Urothelium cell line (cell line): ENCODE measurements at places on chromosomes 2 and 18.

DNA sequence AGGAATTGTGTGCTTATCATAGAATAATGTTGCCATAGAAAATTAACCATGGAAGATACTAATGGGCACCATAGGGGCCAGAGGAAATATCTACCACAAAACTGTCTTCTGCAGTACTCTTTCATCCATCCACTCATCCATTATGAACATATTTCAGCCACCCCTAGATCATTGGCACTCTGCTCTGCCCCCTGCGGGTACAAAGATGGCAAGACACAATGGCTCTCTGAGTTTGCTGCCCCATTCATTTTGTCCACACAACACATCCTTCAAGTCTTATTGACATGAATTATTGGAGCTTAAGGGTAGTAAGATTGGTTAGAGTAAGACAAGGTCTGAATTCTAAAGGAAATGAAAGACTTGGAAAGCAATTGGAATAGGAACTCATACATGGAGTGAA, 1224.7 kb upstream of the CELF4 start:
- DNase-seq = peak; percentile 4

- DNase-seq = peak; percentile 30
Measured at GRCh38 chr2:240739797-240740196, 48.1 kb downstream of the AQP12A start.

- DNase-seq = no peak
Measured at GRCh38 chr2:23691565-23691964, 235.4 kb downstream of the ATAD2B start.

DNA sequence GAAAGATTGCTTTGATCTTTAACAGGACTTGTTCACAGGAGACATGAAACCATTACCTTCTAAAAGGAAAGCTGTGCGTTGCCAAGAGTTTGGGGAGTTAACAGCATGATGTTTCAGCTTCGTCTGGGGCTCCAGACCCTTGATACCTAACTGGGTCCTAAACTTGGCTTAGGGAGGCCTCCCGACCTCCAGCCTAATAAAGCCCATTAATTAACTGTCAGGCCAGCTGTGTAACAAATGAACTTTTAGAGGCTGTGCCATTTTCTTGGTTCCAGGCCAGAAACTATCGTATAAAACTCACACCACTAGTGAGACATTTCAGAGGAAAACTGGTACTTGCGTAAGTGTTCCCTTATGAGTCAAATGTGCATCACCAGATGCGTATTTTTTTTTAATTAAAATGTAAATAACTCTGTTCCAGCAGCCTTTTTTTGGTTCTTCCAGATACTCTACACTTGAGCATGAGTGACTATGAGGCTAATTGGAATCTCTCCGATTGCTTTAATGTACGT, 236.5 kb downstream of the BCL2 start:
- no peak for DNase-seq

DNA sequence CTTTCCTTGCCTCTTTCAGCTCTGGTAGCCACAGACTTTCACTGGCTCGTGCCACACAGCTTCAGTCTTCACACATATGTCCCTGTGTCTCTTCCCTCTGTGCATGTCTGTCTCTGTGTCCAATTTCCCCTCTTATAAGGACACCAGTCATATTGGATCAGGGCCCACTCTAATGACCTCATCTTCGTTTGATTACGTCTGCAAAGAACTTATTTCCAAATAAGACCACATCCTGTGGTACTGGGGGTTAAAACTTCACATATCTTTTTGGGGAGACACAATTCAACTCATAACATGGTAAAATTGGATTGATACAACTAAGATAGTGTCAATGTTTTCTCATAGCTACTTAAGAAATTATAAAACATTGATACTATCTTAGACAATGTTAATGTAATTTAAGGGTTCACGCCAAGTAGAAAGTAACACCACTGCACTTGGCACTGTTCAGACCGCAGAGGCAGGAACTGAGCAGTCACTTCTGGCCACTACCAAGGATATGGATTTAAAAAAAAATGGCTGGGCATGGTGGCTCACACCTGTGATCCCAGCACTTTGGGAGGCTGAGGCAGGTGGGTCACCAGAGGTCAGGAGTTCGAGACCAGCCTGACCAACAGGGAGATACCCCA, 119.6 kb upstream of the EPAS1 start:
- no peak for DNase-seq

DNA sequence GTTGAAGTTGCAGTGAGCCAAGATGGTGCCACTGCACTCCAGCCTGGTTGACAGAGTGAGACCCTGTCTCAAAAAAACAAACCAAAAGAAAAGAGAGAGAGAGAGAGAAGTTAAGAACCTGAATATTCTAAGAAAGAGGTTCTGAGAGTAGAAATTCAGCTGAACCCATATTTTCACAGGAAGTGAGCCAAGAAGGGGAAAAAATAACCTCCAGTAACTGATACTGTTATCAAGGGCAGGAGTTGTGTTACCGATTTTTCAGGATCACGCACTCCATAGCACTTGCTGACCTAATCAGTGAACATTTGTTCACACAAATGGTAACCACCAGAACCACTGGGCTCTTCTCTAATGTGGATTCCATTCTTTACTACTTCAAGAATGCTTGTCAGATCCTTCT, 39.1 kb upstream of the BZW1 start:
- no peak for DNase-seq

DNA sequence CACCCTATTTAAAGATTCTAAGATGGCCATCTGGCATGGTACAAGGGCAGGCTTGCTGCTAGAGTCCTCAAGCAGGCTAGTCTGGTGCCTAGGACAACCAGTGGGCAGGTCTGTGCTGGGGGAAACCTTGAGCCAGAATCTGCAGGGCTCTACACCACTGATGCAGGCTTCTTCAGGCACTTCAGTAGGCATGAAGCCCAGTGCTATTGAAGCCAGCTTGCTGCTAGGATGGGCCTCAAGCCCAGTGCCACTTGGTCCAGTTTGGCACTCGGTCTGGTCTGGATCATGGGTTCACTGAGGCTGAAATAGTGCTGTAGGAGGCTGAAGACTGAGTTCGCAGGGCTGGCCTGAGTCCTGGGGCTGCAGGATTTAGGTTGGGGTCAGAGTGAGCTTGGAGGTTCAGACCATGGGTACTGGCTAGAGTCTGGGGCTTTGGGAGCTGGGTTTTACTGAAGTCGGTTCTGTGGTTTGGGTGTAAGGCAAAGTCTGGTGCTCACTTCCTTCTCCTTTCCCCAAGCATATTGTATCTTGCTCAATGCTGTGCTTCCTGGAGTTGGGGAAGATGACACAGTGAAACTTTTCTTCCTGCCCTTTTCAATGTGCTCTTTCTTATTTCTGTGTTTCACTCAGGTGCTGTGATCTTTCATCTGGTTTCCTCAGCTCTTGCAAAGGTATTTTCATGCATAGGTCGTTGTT, 41.2 kb downstream of the SP100 start:
- no peak for DNase-seq

DNA sequence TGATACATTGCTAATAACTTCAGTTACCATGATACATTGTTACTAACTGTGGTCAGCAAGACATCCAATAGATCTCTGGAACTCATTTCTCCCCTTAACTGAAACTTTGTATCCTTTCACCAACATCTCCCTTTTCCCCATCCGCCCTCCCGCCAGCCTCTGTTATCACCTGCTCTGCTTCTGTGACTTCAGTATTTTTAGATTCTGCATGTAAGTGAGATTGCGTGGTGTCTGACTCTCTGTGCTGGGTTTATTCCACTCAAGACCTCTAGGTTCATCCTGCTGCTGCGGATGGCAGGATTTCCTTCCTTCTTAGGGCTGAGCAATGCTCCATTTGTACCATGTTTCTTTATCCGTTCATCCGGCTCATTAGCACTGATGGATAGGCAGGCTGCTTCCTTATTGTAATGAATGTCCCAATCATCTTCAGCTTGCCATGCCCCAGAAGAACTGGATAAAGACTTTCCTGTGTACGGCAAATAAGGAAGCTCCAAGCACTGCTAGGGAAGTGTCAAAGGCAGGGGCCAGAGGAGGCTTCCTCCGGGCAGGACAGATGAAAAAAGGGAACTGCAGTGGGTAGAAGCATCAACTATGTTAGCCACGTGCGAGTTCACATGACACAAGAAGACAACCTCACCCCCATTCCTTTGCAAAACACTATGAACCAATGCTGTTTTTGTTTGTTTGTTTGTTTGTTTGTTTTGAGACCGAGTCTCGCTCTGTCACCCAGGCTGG, 113.4 kb downstream of the EIPR1 start:
- no peak for DNase-seq

GRCh38 chr2:121721926-121722325, 14.7 kb downstream of the NIFK start:
- DNase-seq = no peak

- DNase-seq = no peak
Measured at GRCh38 chr2:84224121-84224520, 235.0 kb downstream of the SUCLG1 start.

GRCh38 chr18:63299837-63300745, 19.5 kb downstream of the BCL2 start:
- no peak for DNase-seq

DNA sequence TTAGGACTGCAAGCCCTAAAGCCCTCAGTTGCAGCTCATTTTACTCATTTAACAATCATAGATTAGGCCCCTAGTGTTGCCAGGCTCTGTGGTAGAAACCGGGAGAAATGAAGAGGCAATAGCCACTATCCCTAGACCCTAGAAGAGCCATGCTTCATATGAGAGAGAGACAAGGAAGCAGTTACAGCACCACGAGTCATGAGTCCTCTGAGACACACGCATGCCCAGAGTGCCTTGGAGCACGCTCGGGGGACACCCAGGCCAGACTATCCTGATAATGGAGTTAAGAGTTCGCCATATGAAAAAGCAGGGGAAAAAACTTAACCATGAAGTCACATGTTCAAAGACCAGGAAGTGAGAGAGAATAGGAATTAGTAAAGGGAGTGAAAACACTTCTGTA, 321.5 kb upstream of the PKDCC start:
- no peak for DNase-seq

- DNase-seq = no peak
Measured at GRCh38 chr2:171297956-171298355, 135.8 kb downstream of the METTL8 start.

DNA sequence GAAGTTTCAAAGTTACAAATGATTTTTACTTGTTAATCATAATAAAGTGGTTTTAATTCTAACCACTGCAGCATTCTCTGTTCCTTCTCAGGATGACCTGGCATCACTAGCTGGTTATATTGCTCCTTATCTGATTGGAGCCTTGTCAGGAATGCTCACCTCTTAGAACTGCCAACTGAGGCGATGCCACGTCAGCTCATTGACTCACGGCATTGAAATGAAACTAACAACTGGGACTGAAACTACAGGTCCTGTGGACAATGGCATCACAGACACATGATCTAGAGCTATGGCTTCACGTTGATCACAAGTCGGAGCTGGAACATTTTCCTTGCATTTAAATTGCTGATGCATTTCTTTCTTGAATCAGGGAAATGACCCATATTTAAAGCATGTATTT, 54.9 kb upstream of the MAP2 start:
- DNase-seq = peak; percentile 82

DNA sequence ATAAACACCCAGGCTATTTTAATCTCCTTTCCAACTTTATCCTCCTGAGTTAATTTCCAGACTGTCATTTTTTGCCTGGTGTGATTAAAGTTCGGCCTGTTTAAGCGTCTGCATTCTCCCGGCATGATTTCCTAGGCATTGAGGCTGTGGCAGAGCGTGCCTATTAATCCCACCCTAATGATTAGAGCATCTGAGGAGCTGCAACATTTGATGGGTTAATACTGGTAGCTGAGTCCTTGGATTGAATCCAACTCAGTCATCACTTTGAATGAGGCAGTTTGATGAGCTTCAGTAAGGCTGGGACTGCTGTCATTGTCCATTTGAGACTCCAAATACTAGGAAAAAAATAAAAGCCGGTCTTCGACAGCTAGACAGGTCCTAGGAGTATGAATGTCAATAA, 882.5 kb downstream of the SLC4A3 start:
- no peak for DNase-seq

DNA sequence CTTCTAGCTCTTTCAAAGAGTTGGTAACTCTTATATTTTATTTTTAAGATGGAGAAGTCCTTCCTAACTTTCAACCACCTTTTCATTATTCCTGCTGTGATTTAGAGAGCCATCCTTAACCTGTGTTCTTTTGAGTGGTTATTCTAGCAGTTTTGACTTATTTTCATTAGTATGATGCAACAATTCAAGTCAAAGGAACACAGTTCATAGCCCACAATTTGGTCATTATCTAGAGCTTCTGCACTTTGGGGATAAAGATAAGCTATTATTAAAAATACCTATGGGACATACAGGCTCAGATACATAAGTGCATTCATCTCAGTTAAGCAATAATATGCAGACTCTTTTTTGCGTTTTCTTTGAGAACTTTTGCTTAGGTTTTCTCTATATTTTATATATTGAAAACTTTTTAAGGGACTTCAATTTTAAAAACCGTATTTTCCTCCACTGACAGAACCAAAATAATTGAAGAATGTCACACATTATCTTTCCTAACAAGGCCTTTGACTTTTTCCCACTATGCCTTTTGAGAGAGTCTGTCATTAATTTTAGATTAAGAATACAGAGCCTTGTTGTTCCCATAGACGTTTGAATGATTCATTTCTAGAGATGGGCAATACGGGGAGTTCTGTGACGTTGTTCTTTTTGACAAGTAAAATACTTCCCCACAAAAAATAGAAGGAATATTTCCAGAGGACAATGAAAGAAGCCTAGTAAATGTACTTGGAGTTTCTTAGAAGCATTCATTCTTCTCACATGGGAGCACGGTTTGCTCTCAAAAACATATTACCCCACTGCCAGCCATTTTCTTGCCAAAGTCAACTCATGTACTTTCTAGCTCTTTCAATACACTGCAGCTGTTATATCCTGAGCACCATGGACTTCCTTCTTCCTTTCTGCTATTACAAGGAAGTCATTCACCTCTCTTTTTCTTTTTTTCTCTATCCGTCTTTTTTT, 42.9 kb upstream of the RASGRP3 start:
- no peak for DNase-seq

DNA sequence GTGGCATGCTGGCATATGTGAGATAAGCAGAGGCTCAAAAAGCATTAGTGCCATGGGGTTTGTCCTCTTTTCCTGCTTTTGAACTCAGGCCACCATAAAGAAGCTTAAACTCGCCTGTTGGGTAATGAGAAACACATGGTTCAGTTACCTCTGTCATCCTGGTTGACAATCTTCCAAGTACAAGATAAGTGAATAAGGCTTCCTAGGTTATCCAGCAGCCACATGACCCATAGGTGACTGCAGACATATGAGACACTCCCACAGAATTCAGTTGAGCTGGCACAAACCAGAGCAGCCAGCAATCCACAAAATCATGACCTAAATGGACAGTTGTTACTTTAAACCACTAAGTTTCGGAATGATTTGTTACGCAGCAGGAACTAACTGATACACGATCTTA, 97.3 kb downstream of the TACR1 start:
- DNase-seq = no peak

GRCh38 chr18:78818495-78818894, 161.1 kb upstream of the SALL3 start:
- no peak for DNase-seq
